ENCODE measurements at places on chromosomes 7 and 10. TPM values are rescaled to one million over a fixed set of nuclear protein-coding genes. Genes with fewer than 3 reads are reported as not detected.

Gene HOXA5
- total RNA-seq = 4.9 TPM

DNA sequence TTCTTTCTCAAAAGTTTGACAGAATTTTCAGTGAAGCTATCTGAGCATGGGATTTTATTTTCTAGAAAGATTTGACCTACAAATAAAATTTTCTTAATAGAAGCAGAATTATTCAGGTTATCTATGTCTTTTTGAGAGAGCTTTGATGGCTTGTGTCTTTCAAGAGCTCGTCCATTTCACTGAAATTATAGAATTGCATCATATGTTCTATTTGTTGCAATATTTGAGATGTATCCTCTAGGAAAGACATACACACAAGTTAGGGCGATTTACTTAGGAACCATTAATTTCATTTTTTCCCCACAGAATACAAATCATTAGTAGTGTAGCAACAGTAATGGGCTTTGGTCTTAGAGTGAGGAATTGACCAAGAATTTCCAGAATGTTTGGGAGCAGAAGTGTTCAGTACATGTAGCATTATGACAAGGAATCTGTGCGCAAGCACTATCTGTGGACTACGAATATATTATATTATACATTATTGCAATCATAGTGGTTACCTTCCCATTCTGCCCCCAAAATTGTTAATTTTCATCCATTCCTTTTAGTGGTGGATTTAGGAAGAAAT is 12.8 kb upstream of the COL17A1 start:
- H3K4me3 ChIP-seq = no peak overlapping the region
- H3K4me1 ChIP-seq = no peaks in the 10 kb centered on the region
- no peaks in the 10 kb centered on the region for H3K36me3 ChIP-seq
- H3K27ac ChIP-seq = no peak overlapping the region

DNA sequence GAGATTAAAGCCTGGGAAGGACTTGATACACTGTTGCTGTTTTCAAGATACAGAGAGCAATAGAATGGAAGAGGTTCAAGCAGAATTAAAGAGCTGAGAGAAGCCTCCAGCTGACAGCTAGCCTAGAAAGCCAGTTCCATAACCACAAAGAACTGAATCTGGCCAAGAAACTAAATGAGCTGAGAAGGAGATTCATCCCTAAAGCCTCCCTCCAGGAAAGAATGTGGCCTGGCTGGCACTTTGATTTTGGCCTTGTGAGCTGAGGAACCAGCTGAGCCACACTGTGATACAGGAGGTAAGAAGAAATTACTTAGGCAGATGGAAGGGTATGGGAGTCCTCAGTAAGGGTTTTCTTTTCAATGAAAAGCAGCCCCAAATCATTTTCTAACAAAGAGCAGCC is 324.1 kb downstream of the PHF14 start:
- DNase-seq = no peak
- H3K4me3 ChIP-seq = no peak overlapping the region
- no peak overlapping the region for H3K27ac ChIP-seq
- no peaks in the 10 kb centered on the region for H3K36me3 ChIP-seq
- H3K27me3 ChIP-seq = no peaks in the 10 kb centered on the region

Gene PRLHR
- total RNA-seq = not detected

DNA sequence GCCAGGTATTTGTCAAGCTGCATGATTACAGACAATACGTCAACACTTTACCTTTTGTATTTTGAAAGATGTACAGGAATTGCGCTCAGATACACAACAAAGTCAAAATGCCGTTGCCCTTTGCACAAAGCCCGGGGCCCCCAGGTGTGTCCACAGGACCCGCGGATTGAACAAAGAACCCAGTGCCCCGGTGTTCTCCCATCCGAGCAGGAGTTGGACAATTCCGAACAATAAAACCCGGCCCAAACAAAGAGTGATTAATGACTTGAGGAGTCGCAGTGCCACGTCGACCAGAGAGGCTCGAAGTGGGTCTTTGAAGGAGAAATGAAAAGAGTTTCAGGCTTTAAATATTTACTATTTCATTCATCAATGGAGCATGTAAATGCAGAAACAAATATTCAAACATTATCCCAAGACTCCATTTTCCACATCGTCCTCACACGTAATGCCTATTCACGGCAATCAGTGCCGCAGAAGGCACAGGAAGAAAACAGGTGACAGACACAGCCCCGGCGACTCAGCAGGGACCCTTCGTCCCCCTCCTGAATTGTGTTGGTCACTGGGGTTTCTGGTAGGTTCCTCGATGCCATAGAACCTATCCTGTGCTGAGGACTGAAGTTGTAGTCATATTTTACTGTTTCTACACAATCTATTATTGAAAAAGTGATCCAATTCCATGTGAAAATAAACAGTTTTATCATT is 70.9 kb upstream of the MGMT start:
- DNase-seq = no peak
- no peaks in the 10 kb centered on the region for H3K4me1 ChIP-seq
- H3K27ac ChIP-seq = no peak overlapping the region
- no peak overlapping the region for H3K4me3 ChIP-seq

Gene NRAP
- 0.05 TPM for total RNA-seq

DNA sequence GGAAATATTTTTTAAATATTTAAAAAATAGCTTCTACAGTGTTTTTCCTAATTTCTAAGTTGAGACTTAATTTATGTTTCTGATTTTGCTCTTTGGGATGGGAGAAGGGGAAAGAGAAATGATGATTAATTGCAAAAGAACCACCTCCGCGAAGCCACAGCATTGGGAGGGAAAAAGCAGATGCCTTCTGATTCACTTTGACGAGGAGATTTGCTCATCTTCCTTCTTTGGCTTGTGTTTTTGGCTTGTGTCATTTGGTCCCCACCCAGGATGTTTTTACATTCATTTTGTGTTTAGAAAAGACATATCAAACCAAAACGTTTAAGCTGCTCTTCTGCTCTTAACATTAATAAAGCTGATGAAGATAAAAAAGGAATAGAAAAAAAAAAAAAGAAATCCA is 121.7 kb downstream of the MACC1 start:
- DNase-seq = no peak
- H3K27ac ChIP-seq = no peak overlapping the region
- H3K4me1 ChIP-seq = no peaks in the 10 kb centered on the region
- H3K36me3 ChIP-seq = no peaks in the 10 kb centered on the region

DNA sequence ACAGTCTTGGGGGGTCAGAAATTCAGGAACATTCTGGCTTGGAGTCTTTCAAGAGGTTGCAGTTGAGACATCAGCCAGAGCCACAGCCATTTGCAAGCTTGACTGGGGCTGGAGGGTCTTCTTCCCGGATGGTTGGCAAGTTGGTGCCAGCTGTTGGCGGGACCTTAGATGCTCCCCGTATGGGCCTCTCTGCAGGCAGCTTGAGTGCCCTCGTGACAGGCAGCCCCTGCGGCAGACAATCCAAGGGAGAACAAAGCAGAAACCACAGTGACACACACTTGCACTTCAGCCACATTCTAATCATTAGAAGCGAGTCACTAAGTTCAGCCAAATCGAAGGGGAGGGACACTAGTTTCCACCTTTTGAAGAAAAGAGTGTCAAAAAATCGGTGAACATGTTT is 59.4 kb upstream of the MXI1 start:
- DNase-seq = no peak
- H3K4me3 ChIP-seq = no peak overlapping the region
- H3K4me1 ChIP-seq = no peaks in the 10 kb centered on the region
- no peaks in the 10 kb centered on the region for H3K27me3 ChIP-seq

Gene MYO3A
- not detected for total RNA-seq

Gene TACC2
- total RNA-seq = 98.5 TPM

Gene HGF
- total RNA-seq = not detected
